ENCODE measurements at places on chromosomes 5 and 9. TPM values are rescaled to one million over a fixed set of nuclear protein-coding genes. Genes with fewer than 3 reads are reported as not detected.

The IL4 gene
- total RNA-seq = not detected

The GFI1B gene
- not detected for total RNA-seq

The C1QTNF3 gene
- total RNA-seq = not detected

The OBP2B gene
- not detected for total RNA-seq

The OTP gene
- not detected for total RNA-seq

The SLC23A1 gene
- total RNA-seq = not detected

The SLC31A2 gene
- total RNA-seq = 6.7 TPM

The OSMR gene
- total RNA-seq = 7.3 TPM

The RGS7BP gene
- 0.20 TPM for total RNA-seq

The CLIC3 gene
- total RNA-seq = not detected

The NMUR2 gene
- total RNA-seq = not detected

The LECT2 gene
- total RNA-seq = not detected

The FRMPD1 gene
- not detected for total RNA-seq

The PLPPR1 gene
- total RNA-seq = 0.07 TPM

The AK8 gene
- 0.15 TPM for total RNA-seq

The IL13 gene
- total RNA-seq = not detected

The AKNA gene
- 9.3 TPM for total RNA-seq

The HEMGN gene
- not detected for total RNA-seq

The FBN2 gene
- 1.7 TPM for total RNA-seq

The EIF4E1B gene
- not detected for total RNA-seq

The IFNA2 gene
- total RNA-seq = not detected

The FOXD4L5 gene
- not detected for total RNA-seq

The ERGIC1 gene
- 127 TPM for total RNA-seq

The FOXD4L4 gene
- not detected for total RNA-seq

The GRM6 gene
- not detected for total RNA-seq

The UBAC1 gene
- 51.9 TPM for total RNA-seq

The KCNV2 gene
- total RNA-seq = not detected

The TMEM252 gene
- not detected for total RNA-seq

The FRMD3 gene
- total RNA-seq = 18.2 TPM

The COL23A1 gene
- not detected for total RNA-seq

The C5orf46 gene
- not detected for total RNA-seq

The BAAT gene
- not detected for total RNA-seq

The TMEM215 gene
- not detected for total RNA-seq

The MYORG gene
- total RNA-seq = 7.4 TPM

The SOX30 gene
- not detected for total RNA-seq

The SPATA31A7 gene
- total RNA-seq = not detected

The DMRT2 gene
- not detected for total RNA-seq

The APBA1 gene
- total RNA-seq = 12.9 TPM

The OGN gene
- total RNA-seq = not detected

The HMGCS1 gene
- total RNA-seq = 27.6 TPM

The ADRA1B gene
- 1.3 TPM for total RNA-seq

The TLE4 gene
- total RNA-seq = 26.1 TPM

The GABBR2 gene
- total RNA-seq = 2.3 TPM

The CCNI2 gene
- total RNA-seq = 0.25 TPM

The F2RL2 gene
- 0.25 TPM for total RNA-seq

The CDC20B gene
- not detected for total RNA-seq

The GLT6D1 gene
- total RNA-seq = not detected

The NOXA1 gene
- not detected for total RNA-seq

The PTPN3 gene
- under 0.01 TPM for total RNA-seq

The SLC46A2 gene
- not detected for total RNA-seq

The OTULINL gene
- 0.05 TPM for total RNA-seq

The KCNN2 gene
- 1.6 TPM for total RNA-seq

The LAMC3 gene
- 0.20 TPM for total RNA-seq

The ADGRV1 gene
- total RNA-seq = not detected

The GPRIN1 gene
- 8.8 TPM for total RNA-seq

The ANKRD18A gene
- total RNA-seq = not detected
